ENCODE measurements at places on chromosomes 7 and 10.

GRCh38 chr7:74020390-74020789 lies 7.6 kb upstream of the ELN start:
- DNase-seq = no peak

GRCh38 chr7:2495418-2496299 lies 19.5 kb upstream of the GRIFIN start:
- no peak for DNase-seq

GRCh38 chr10:111493024-111493625 lies 416.3 kb downstream of the ADRA2A start:
- DNase-seq = no peak

GRCh38 chr7:157813053-157813452 lies 476.2 kb downstream of the DNAJB6 start:
- no peak for DNase-seq

DNA sequence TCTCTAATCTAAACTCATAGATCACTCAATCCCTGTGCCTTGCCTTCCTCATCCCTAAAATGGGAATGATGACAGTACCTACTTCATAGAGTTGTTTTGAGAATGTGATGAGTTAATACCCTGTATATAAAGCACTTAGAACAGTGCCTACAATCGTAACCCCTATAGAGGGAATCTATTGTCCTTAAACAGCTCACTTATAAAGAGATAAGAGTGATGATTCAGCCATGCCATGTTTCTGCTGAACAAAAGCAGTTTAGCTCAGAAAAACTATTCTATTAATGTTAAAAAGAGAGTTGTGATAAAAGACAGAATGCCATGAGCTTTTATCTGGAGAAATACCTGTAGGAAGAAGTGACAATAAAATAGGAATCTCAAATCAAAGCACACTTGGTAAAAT lies 63.6 kb downstream of the CUBN start:
- no peak for DNase-seq

DNA sequence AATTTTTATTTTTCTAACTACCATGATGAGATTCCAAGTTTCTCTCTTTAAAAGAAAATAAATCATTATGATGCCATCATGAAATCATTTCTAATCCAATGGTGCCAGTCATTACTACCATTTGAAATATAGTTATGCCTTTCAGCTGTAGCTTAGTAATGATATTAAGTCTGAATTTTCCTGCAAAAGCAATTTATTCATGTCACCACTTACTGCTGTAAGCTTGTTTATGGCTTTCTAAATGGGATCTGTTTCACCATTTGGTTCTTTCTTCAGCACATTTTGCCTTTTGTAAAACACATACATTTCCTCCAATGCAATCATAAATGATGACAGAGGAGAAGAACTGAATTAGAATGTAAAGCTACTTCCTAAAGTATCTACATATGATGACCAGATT lies 130.5 kb downstream of the SEM1 start:
- DNase-seq = no peak

Measured in NCI-H510A treated with DMSO at 0.1 percent for 48 hours (cell line).